ENCODE measurements at places on chromosomes 2 and 18.

DNA sequence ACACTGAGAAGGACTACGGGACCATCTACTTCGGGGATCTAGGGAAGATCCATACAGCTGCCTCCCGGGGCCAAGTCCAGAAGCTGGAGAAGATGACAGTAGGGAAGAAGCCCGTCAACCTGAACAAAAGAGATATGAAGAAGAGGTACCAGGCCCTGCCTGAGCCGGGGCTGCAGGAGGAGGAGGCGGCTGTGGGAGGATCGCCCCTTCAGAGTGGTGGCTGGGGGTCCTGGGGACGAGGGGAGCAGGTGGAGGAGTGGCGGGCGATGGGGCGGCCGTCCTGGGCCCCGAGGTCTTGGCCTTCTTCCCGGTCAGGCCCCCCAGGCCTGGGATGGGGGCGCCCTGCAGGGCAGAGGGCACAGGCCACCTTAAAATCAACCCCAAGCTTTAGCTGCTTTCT lies 524 bp downstream of the ANKRD30B start:
- no peak for DNase-seq

DNA sequence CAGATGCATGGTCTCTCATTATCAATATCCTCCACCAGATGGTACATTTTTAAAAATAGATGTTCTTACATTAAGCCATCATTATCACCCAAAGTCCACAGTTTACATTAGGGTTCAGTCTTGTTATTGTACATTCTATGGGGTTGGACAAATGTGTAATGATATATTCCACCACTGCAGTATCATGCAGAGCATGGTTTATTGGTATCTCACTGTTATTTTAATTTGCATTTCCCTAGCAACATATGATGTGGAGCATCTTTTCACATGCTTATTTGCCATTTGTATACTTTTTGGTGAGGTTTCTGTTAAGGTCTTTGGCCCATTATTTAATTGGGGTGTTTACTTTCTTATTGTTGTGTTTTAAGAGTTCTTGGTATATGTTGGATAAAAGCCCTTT lies 95.7 kb downstream of the PTH2R start:
- no peak for DNase-seq

DNA sequence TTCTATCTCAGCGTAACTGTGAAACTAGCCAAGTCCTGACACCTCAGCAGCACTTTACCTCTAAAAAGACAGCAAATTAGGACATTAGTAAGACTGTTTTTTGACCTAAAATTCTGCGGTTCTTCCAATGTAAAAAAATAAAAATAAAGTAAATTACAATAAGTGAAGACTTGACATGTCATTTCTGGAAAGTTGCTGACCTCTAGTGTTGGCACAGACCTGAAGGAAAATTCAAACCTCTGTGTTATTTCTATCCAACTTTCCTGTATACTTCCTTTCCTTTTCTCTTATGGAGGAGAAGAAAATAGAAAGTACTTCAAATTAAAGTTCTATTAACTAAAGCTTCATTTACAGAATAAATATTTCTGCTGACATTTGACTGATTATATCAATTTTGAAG lies 110.6 kb downstream of the TMEM182 start:
- no peak for DNase-seq

GRCh38 chr18:36323421-36323820 lies 25.9 kb downstream of the FHOD3 start:
- no peak for DNase-seq

DNA sequence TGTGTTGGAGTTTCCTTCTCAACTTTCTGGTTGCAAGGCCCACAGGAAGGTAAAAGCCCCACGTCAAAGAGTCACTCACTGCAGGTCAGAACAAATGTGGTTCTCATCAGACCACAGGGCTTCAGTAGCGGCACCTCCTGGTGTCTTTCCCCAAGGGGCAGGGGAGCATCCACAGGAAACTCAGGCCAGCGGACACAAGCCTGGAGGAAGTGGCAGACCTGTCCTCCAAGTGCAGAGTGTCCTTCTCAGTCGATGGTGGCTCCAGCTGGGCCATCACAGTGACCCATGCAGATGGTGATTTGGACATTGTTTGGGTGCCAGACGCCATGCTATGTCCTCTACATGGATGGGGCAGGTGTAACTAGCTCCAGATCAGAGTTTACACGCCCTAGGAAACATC lies 84.9 kb downstream of the ACKR3 start:
- DNase-seq, result no peak

GRCh38 chr2:118431997-118432396 lies 343.7 kb downstream of the INSIG2 start:
- no peak for DNase-seq

GRCh38 chr2:196012314-196012713 lies 56.3 kb downstream of the DNAH7 start:
- DNase-seq, result no peak

DNA sequence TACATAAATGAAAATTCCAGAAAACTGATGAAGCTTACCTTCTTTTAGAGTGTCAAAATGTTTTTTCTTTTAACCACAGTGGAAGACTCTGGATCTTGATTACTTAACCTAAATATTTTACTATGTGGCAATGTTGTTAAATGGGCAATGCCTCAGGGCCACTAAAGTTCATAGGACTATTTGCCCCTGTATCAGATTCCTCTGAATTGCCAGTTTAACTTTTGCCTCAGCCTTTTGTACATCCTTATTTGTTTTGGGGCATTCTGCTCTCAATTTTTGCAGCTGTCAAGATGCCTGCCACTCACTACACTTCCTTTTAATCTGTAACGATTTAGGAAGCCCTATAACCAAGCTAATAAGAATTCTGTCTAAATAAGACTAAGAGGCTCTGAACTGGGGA lies 31.7 kb upstream of the SERTAD2 start:
- DNase-seq, result no peak

- no peak for DNase-seq
These were observed 200.7 kb downstream of the BCL11A start for GRCh38 chr2:60352491-60353405.

GRCh38 chr18:66346833-66347588 lies 256.9 kb downstream of the CDH19 start:
- no peak for DNase-seq
